ENCODE measurements at places on chromosomes 3 and 15.

DNA sequence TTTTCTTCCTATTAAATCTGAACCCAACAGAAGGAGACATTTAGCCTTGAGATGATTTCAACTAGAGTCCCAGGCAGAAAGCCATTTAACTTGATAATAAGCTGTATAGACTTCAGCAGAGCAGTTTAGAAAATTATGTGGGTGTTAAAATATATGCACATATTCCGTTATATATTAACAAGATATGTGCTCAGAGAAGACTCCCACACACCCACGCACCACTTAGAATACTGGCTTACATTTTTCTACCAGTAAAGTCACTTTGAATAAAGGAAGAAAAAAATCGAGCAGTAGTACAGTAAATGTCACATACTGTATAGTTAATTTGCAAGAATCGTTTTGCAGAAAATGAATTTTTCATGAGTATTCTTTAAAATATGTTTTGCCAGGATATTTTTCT is 599.3 kb downstream of the FGF12 start:
- no peak for DNase-seq

DNA sequence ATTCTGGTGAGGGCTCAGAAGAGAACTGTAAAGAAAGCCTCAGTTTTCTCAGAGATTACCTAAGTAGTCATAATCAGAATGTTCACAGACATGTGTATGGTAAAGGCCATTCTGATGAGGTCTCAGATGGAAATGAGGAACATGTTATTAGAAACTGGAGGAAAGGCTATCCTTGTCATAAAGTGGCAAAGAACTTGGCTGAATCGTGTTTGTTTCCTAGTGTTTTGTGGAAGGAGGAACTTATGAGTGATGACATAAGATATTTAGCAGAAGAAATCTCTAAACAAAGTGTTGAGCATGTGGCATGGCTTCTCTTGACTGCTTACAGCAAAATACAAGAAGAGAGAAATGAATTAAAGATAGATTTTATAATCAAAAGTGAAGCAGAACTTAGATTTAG is 12.8 kb upstream of the KLHL40 start:
- DNase-seq = no peak

DNA sequence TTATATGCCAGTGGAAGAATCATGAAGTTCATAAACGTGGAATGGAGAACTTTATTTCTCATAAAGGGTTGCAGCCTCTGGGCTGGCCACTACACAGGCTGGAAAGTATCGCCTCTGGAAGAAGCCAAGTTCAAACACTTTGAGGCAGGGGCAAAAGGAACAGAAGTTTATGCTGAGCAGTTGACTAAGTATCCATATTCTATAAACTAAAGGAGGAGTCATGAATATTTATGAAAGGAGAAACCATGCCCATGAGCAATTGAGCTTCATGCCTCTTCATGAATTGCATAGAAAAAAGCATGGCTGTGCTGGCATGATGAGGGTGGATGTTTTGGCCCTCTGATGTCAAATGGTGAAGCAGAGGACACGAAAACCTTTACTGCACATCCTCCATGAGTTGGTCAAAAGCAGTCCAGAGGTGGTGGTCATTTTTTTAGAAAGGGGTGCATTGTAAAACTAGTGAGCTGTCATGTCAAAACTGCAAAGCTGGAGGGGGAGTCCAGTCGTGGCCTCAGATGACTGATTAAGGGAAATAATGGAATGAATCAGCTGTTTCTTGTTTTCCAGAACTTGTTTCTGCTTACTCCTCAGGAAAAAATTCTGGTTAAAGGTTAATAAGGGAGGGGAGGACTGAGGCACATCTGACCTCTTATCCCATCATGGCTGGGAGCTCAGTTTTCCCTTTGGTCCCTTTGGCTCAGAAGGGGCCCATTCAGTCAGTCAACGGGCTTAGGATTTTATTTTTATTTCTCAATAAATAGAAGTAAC is 276.7 kb downstream of the CHL1 start:
- no peak for DNase-seq

- no peak for DNase-seq
Observed at GRCh38 chr3:88403319-88403718, 253.6 kb downstream of the C3orf38 start.

DNA sequence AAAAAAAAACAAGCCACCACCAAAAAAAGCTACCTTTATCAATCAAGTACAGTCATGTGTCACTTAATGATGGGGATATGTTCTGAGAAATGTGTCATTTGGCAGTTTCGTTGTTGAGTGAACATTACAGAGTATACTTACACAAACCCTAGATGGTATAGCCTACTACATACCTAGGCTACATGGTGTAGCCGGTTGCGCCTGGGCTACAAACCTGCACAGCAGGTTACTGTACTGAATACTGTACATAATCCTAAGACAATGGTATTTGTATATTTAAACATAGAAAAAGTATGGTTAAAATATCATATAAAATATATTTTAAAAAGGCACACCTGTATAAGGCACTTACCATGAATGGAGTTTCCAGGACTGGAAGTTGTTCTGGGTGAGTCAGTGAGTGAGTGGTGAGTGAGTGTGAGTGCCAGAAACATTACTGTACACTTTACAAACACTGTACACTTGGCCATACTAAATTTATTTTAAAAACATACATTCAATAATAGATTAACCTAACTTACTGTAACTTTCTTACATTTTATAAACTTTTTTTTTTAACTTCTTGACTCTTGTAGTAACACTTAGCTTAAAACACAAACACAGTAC is 25.9 kb upstream of the JMJD7 start:
- no peak for DNase-seq

GRCh38 chr15:50119063-50120040 is at the start of gene ATP8B4:
TSS of gene ATP8B4 (minus strand) at chr15:50119233. CDS start at chr15:50106966, 12,267 bp downstream.
- DNase-seq = no peak

DNA sequence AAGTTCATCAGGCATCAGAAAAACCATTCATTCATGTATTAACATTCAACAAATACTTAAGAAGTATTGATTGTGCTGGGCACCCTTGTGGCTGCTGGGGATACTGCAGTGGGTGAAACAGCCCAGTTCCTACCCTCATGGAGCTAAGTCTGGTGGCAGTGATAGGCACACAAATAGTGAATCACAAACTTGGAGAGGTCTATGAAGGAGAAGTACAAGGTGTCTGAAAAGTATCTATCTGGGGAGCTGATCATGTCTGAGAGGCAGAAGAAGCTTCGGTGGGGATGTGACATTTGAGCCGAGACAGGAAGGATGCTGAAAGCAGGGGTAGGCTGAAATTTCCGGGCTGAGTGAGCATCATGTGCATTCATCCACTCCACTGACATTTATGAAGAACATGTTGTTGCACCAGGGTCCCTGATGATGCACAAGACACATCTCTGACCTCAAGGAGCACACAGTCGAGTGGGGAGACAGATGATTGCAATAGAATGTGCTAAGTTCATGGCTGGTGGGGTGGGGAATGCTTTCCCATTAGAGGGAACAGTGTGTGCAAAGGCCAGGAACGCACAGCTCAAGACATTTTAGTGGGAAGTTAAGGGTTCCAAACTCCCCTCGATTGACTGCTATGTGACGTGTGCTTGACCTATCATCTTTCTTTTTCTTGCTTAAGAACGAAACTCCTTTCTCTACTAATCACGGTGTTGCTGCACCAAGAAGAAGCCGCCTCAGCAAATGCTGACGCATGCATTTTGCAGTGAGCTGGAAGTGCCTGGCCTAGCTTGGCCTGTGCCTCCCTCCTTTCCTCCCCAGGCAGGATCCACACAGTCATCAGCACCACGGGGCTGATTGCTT is 309.1 kb upstream of the ICE2 start:
- no peak for DNase-seq

DNA sequence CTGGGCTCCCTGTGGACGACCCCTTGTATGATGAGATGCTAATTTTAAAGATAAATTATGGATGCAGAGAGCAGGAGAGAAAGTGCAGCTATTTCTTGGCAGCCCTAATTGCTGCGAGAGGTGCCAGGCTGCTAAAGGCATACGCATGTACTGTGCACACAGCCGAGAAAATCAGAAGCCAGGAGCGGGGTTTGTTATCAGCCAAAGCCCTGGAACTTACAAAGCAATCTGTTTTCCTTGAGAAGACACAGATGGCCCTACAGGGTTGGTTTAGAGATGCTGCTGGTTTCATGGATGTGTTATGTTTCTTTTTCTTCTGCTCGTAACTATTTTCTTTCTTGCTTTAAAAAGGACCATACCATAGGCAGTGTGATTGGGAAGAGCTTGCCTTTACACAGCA is 11.7 kb upstream of the CCK start:
- no peak for DNase-seq

DNA sequence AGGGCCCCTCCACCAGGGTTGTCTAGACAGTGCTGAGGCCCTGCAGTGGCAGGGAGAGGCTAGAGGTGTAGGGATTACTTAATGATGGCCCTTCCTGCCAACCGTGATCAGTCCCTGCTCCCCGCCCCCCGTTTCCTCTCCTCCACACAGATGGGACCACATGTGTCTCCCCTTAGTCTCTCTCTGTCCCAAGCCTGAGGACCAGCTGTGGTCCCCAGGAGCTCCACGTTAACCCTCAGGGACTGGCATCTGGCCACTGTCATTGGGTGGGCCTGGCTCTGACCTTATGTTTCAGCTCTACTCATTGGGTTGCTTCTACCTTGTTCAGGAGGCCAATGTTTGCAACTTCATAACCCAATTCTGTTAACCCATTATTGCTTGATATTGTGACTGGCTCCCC is 6.0 kb upstream of the ALPK3 start:
- DNase-seq = no peak

GRCh38 chr3:31227131-31227562 is 305.6 kb upstream of the STT3B start:
- no peak for DNase-seq

- no peak for DNase-seq
Observed at GRCh38 chr15:40277471-40277870, 5.4 kb downstream of the ANKRD63 start.

DNA sequence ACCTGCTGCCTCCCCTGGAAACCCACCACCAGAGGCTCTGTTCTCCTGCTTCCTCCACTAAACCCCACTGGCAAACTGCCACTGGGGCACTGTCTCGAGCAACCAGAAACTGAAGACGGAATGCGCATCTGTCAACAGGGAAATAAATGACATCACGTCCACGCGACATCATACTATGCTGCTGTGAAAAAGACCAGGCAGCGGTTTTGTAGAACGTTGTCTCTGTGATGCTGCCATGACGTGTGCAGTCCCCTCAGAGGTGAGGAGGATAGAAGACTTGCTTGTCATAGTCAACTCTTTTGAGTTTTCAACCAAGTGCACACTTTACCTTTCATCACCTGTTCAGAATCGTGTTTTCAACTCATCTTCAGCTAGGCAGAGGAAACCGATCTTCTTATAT is 203.0 kb upstream of the IGF1R start:
- DNase-seq = no peak

- no peak for DNase-seq
Observed at GRCh38 chr3:133572158-133573053, 1.1 kb upstream of the CDV3 start.

- no peak for DNase-seq
Observed at GRCh38 chr3:128340904-128341555, 125.7 kb downstream of the DNAJB8 start.

GRCh38 chr15:70531576-70531975 is 231.8 kb downstream of the UACA start:
- DNase-seq = no peak

- no peak for DNase-seq
Observed at GRCh38 chr15:80576519-80577090, 118.5 kb upstream of the ABHD17C start.

DNA sequence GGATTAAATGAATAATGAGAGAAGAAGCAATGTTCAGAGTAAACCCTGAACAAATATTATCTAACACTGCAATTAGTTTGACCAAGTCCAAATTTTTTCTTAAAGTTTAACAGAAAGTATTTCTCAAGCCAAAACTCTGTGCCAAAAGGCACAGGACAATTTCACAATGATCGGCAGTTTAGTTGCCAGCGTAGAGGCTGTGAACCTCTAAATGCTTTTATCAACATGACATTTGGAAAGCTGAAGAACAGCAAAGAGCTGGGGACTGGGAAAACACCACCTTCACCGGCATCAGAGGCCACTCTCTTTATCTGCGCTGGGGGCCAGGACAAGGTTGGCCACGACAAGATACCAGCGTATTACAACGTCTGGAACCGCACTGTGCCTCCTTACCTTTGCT is 125.6 kb downstream of the ADAMTS17 start:
- no peak for DNase-seq

- DNase-seq = no peak
Observed at GRCh38 chr3:139120086-139121056, 75.7 kb upstream of the PRR23C start.

GRCh38 chr3:38958026-38958720 is 93.6 kb downstream of the SCN11A start:
- DNase-seq = no peak

DNA sequence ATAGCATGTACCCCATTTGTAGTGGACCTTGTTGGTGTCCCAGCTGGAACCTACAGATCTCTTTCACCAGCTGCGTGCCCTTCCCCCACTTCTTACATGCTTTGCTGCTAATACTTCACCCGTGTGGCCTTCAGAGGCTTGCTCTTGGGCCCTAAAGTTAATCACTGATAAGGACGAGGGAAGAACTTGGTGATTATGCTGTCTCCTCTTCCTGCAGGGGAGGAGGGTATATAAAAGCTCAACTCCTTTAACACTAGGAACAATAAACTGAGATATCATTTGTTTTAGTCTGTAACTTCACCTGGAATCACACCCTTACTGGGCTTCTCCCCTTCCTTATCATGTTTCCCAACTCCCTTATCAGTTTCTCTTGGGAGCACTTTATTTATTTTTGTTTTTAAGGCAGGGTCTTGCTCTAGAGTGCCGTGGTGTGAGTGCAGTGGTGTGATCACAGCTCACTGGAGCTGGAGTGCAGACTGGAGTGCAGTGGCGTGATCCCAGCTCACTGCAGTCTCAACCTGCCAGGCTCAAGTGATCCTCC is 43.2 kb upstream of the PIK3R4 start:
- no peak for DNase-seq

GRCh38 chr3:47568901-47569300 is 9.8 kb downstream of the CSPG5 start:
- no peak for DNase-seq

DNA sequence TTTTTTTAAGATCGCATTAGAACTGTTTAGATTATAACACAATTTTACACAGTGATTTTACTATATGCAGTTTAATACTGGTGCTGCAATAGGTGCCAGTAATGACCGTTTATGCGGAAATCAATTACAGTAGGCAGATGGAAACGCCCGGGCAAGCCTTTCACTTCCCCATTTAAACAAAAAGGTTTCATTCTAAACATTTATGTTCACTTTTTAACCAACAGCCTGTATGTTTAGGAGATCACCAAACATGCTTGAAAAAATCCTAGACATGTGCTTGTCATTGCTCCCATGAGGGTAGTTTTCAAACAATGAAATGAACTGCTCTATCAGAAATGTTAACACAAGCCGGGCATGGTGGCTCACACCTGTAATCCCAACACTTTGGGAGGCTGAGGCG is 2.7 kb downstream of the BNIP2 start:
- DNase-seq = no peak

- DNase-seq = no peak
Observed at GRCh38 chr3:124767264-124767663, 37.0 kb downstream of the UMPS start.

Data from stimulated activated CD8-positive, alpha-beta memory T cell treated with anti-CD3 and anti-CD28 coated beads, Interleukin-7, amount 100 ng/mL, for 24 hours (primary cell).